H7 (cell line): ENCODE measurements at places on chromosomes 2 and 18.

DNA sequence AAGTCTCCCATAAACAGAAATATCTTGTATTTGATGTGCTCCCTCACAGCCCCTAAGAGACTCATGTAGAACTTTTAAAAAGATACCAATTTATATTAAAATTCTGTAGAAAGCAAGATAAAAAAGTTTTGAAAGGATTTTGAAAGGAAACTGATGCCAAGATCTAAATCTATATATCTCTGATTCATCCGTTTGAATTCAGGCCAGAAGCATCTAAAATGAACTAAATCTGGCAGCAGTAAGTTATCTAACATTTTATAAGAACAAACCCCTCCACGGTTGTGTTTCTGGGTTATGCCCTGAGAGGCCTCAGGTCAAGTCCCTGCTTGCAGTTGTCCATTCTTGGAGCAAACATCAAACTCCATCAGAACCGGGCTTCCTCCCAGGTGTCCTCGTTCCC is 165.8 kb downstream of the FBXO15 start:
- DNase-seq: no peak

DNA sequence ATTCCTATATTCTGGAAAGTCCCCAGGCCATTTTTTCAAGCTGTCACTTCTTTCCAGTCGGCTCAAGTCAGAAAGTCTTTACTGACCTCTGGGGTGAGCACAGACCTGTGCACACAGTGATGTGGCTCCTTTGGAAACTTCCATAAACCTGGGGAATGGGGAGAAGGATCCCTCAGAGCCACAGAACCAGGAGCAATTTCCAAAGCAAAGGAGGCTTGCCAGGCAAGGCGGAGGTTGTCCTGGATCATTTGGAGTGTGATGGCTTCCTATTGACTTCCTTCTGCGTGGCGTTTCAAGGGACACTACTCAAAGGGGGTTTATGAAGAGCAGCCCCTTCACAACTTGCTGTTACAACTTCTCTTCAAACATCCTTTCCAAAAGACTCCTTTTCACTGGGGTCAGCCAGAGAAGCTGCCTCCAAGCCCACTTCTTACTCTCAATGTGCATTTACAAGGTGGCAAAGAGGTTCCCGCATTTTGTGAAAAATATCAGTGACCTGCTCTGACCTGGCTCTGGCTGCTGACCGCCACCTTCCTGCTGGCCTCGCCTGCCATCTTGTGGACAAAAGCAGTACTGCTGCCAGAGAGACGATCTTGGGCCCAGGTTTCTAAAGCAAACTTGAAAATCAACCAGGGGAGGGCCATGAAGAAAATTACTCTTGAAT is 18.2 kb upstream of the TMEM247 start:
- peak; percentile 63 for DNase-seq

GRCh38 chr2:2507417-2507997 is 176.4 kb upstream of the MYT1L start:
- peak; percentile 59 for DNase-seq

DNA sequence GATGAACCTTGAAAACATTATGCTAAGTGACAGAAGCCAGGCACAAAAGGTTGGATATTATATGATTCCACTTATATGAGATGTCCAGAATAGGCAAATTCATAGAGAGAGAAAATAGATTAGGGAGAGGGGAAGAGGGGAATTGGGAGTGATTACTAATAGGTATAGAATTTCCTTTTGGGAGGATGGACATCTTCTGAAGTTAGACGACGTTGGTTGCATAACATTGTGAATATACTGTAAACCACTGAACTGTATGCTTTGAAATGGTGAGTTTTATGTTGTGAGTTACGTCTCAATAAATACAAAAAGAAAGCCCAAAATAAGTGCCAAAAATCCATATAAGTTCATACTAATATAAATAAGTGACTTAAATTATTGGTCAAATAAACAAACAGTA is 18.6 kb upstream of the CYP26B1 start:
- no peak for DNase-seq

- no peak for DNase-seq
Measured at GRCh38 chr18:48200631-48201336, 208.4 kb downstream of the ZBTB7C start.
